NCI-H1436 treated with DMSO at 0.1 percent for 48 hours (cell line): ENCODE measurements at places on chromosomes 5 and 9.
A peak's percentile ranks its signal among the peaks of the same experiment; 100 is the strongest.

DNA sequence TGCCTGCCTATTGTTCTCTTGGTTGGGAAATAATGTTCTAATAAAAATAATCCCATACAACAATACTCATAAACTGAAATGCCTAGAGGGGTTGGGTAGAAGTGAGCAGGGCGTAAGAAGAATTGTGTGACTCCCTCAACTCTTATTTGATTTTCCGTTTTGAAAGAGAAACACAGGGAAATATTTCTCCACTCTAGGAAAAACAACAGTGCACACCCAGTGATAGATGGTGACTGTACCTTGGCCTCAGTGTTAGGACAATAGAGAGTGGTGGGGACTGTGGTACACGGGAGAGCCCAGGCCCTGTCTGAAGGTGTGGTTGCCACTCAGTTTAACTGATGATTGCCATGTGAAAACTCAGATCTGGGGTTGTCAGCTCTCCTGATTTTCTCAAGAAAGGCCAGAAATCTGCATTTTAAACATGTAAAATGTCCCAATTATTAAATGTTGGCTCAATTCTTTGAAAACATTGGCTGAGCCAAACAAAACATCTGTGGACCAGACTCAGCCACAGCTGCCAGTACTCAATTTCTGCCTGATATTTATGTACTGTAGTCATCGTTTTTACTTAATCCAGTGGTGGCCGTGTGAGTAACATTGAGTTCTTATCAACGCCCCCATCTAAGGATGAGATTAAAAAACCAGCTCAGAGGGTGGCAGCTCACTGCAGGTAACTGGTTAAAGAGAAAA lies 103.8 kb upstream of the ZNF618 start:
- no peak for DNase-seq

GRCh38 chr5:93604644-93605515 lies 21.9 kb downstream of the NR2F1 start:
- DNase-seq: no peak

GRCh38 chr5:95858023-95858461 lies 35.5 kb upstream of the GLRX start:
- no peak for DNase-seq

- DNase-seq: no peak
These were observed 1.4 kb downstream of the ZMYND19 start for GRCh38 chr9:137588891-137589290.

- DNase-seq: no peak
These were observed 6.0 kb upstream of the SLC2A6 start for GRCh38 chr9:133484671-133485437.

DNA sequence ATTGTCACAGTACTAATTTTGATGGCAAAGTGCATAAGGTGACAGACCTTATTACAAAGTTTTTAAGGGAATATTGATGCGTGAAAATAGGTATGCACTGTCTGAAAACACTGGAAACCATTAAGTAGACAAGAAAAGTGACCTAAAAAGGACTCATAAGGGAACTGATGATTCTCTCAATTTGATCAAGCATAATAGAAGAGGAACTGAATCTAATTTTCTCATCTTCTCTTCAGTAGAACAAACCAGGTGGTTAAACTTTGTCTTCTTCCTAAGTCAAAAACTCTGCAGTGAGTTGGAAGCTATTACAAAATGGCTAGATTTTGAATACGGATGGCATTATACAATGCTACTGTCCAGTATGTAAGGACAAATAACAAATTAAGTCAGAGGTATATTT lies 53.4 kb downstream of the RNF145 start:
- DNase-seq: no peak

DNA sequence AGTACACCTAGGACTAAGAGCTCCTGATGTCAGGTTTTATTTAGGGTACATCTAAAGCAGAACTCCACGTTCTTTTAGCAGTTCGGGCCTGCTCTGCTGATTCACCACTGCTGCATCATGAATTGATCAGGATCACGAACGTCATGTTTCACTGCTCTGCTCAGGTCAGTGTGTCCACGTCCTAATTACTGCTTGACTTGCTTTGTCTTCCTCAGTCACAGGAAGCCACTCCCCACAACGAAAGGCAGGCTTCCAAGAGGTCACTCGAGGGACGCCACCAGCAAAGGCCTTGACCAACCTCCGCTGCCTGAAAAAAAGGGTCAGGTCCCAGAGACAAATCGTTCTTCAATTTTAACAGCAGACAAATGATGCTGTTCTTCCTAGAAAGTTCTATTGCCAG lies 40.3 kb downstream of the CTNND2 start:
- DNase-seq: no peak

DNA sequence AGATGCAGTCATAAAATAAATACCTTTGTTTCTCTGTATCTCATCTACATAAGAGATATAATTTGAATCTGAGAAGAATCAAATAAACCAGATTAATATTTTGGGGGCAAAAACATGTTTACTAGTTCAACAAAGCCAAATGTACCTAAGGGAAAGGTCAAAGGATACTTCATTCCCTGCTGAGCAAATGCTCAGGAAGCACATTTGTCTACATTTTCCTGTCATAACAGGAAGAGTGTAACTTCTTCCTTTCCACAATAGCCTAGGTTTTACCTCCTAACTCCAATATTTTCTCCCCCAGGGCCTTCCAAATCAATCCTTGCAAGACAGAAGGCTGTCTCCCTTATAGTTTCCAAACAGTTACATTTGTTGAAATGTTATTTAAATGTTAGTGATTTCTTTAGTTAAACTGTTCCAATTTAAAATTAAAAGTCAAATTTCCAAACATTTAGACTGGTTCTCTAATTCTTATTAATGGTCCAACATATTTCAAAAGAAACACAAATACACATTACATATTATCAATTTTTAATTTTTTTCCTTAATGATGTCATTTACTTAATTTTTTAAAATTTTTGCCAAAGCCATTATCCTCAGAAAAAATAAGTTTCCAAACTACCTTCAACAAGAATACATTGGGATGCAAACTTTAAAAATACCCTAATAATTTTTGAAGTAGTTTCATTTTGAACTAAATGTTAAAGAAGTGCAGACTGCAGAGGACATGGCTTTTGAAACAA lies 67.8 kb downstream of the MEF2C start:
- DNase-seq: no peak

DNA sequence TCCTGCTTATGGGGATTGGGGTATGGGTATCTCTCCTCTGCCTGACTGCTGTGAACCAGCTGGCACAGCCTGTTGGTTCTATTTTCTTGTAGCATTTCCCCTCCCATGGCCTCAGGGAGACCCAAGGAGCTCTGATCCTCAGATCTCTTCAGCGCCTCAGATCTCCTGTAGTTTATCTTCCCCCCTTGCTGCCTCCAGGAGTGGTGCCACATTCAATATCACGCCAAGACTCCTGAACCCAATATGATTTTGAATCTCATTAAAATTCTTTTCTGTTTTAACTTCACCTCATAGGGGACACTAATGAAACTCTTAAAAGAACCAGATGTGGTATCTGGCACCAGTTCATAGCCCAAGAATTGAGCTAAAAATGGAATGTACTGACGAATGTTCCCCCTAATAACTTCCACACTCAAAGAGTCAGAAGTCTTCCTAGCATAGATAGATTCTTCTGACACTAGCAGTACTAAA lies 59.6 kb upstream of the LIFR start:
- no peak for DNase-seq

DNA sequence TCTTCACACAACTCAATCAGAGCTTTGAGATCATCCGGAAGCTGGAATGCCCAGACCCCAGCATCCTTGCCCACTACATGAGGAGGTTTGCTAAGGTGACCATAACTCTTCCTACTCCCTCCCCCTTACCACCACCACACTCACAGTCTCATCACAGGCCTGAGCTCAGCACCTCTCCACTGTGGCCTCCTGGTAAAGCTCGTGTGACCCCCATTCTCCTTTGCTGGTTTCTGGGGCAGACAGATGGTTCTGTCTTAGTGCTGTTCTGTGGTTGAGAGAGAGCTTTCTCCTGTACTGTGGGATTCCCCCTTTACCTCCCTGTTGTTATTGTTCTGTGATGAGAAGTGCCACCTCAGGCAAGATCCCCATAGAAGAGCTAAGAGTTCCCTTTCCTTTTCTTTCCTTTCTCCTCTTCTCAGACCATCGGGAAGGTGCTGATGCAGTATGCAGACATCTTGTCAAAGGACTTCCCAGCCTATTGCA lies 92.7 kb upstream of the RUSC2 start:
- DNase-seq: no peak

DNA sequence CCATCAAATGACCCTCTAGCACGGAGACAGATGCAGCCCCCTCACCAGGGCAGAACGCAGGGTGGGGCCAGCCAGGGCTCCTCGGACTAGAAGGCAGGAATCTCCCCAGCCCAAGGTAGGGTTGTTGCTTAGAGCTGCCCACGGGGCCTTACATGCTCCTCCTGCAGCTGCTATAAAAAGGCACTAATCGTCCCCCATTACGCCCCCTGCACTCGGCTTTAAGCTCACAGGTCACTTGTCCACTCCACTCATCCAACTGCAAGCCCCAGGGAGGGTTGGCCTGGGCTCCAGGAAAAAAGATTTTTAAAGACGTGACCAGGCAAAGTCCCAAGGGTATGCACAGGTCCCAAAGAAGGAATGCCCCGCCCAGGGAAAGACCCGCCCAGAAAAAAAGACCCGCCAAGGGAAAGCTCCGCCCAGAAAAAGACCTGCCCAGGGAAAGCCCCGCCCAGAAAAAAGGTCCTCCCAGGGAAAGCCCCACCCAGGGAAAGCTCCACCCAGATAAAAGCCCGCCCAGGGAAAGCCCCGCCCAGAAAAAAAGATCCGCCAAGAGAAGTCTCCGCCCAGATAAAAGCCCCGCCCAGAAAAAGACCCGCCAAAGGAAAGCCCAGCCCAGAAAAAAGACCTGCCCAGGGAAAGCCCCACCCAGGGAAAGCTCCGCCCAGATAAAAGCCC lies 11.1 kb downstream of the GRIN1 start:
- peak; percentile 75 for DNase-seq

DNA sequence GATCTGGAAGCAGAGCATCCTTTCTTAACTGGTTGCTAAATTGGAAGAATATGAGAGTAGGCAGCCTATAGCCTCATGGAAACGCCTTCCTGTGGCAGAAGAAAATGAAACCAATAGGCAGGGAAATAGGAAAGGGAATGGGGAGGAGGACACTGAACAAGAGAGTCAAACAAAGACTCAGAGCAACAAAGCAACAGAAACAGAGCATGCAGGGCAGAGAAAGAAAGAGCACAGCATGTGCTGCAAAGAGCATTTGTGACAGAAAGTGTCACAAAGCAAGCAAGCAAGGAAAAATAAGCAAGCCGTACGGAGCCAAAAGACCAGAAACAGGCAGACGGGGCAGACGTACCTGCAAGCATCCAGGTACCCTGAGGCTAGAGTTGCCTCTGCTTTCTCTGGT lies 123.1 kb downstream of the RAPGEF6 start:
- DNase-seq: no peak

GRCh38 chr5:64646169-64646568 lies 44.1 kb upstream of the SHISAL2B start:
- DNase-seq: no peak

GRCh38 chr5:51091816-51092215 lies 291.4 kb upstream of the ISL1 start:
- no peak for DNase-seq

GRCh38 chr5:130964231-130965202 lies 200.5 kb downstream of the HINT1 start:
- DNase-seq: no peak

- no peak for DNase-seq
These were observed 301.5 kb downstream of the KCTD16 start for GRCh38 chr5:144472221-144472620.

- no peak for DNase-seq
These were observed 76.0 kb upstream of the FSTL4 start for GRCh38 chr5:133688391-133688790.

DNA sequence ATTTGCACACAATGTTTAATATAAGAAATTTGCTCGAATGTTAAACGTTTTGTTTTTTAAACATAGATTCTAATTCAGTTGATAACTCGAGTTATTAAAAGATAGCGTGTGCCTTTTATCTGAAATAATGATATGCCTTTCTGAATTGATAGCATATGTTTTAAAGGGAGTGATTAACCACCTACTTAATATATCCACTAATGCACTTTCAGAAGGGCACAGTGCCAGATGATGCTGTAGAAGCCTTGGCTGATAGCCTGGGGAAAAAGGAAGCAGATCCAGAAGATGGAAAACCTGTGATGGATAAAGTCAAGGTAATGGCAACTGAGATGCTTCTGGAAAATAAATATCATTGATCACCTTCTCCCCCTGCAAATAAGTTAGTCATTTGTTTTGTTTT lies 53.9 kb downstream of the ERAP1 start:
- no peak for DNase-seq

GRCh38 chr9:125589287-125589686 lies 117.7 kb downstream of the MAPKAP1 start:
- no peak for DNase-seq

DNA sequence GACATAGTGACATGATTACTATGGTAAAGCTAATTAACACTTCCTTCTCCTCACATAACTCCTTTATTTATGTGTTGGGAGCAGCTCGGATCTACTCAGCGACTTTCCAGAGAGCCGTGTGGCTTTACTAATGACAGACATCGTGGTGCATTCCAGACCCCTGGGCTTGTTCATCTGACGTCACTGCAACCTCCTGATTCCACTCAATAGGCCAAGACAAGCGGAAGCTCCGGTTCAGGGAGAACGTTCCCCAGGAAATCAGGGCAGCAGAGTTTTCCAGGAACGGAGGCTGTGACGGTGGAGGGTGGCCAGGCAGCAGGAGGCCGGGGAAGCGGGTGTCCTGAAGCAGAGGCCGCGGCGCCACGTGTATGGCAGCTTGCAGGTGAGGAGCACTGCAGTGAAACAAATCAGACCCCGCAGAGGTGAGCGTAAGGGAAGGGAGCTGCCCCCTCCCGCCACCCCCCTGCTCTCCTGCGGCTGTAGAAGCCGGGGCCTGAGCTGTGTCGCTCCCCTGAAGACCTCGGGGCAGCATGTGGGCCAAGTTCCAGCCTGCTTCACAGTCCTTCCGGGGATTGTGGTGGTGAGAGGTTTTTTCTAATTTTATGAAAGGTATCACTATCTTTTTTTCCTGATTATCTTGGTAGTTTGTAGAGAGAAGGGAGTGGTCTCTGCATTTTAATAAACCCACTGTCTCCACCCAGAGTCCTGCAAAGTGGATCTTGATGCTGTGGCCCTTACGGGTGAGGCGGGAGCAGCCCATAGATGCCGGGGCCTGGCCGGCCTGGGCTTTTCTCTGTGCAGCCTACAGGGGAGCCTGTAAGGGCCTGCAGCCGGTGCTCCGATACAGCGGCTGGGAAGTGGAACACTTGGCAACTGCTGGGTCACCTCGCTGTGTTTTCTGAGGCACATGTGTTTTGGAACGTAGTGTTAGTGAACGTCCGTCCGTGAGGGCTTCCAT lies 220.4 kb upstream of the IRX4 start:
- no peak for DNase-seq

- DNase-seq: no peak
These were observed 52.2 kb downstream of the SLC36A1 start for GRCh38 chr5:151499501-151500035.

- no peak for DNase-seq
These were observed 69.0 kb downstream of the DAB2IP start for GRCh38 chr9:121720311-121721057.
